ENCODE measurements at places on chromosomes 16 and 17.

- no peaks in the 10 kb centered on the region for H3K36me3 ChIP-seq
- no peak overlapping the region for H3K27ac ChIP-seq
- no peaks in the 10 kb centered on the region for H3K27me3 ChIP-seq
- no peak overlapping the region for H3K4me3 ChIP-seq
- H3K4me1 ChIP-seq = peaks cover 7% of the 10 kb centered on the region
- DNase-seq = no peak
These were observed 12.8 kb upstream of the MT4 start for GRCh38 chr16:56551796-56552738.

- H3K4me1 ChIP-seq = no peaks in the 10 kb centered on the region
- no peak overlapping the region for H3K4me3 ChIP-seq
- peaks cover 2% of the 10 kb centered on the region for H3K27me3 ChIP-seq
- H3K36me3 ChIP-seq = no peaks in the 10 kb centered on the region
- no peak for DNase-seq
These were observed 36.8 kb downstream of the ATP2C2 start for GRCh38 chr16:84404936-84405639.

GRCh38 chr17:41396996-41397660, at the start of gene KRT31:
TSS of gene KRT31 (minus strand) at chr17:41397608. CDS start at chr17:41397539, 69 bp downstream.
- no peaks in the 10 kb centered on the region for H3K4me1 ChIP-seq
- no peaks in the 10 kb centered on the region for H3K27me3 ChIP-seq
- no peak within 1 kb of the TSS for H3K27ac ChIP-seq
- no peak within 1 kb of the TSS for H3K4me3 ChIP-seq
- no peaks in the 10 kb centered on the region for H3K36me3 ChIP-seq

DNA sequence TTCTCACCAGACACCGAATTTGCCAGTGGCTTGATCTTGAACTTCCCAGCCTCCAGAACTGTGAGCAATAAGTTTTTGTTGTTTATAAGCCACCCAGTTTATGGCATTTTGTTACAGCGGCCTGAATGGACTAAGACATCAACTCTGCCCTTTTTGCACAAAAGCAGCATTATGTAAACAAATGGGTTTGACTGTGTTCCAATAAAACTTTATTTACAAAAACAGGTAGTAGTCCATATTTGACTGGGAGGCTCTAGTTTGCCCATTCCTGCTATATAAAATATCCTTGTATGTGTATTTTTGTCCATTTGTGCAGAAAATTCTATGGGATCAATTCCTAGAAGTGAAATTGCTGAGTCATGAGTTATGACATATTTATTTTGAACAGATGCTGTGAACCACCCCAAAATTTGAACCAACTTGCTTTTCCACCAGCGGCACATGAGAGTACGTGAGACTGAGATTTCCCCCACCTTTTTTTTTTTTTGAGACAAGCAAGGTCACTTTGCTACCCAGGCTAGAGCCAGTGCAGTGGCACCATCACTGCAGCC, 21.3 kb upstream of the CLEC19A start:
- no peak for DNase-seq
- H3K27me3 ChIP-seq = no peaks in the 10 kb centered on the region
- no peaks in the 10 kb centered on the region for H3K36me3 ChIP-seq
- no peak overlapping the region for H3K4me3 ChIP-seq

GRCh38 chr16:79434092-79434491, 166.4 kb downstream of the MAF start:
- no peaks in the 10 kb centered on the region for H3K27me3 ChIP-seq
- DNase-seq = no peak
- no peaks in the 10 kb centered on the region for H3K36me3 ChIP-seq
